ENCODE measurements at places on chromosomes 13 and 19. TPM values are rescaled to one million over a fixed set of nuclear protein-coding genes. Genes with fewer than 3 reads are reported as not detected.

The SRRM5 gene
- 0.37 TPM for total RNA-seq

The GPR4 gene
- total RNA-seq: not detected

The CPAMD8 gene
- total RNA-seq: 0.21 TPM

The IGFL2 gene
- not detected for total RNA-seq

The LGI4 gene
- not detected for total RNA-seq

The SLC25A42 gene
- 15.6 TPM for total RNA-seq

The CDC37 gene
- 309 TPM for total RNA-seq

The CAPS gene
- total RNA-seq: 7.3 TPM

The CCDC97 gene
- total RNA-seq: 42.9 TPM

The CEBPA gene
- not detected for total RNA-seq

The WDR88 gene
- not detected for total RNA-seq

The KLK15 gene
- not detected for total RNA-seq

The KIRREL2 gene
- 1.4 TPM for total RNA-seq

The C13orf42 gene
- not detected for total RNA-seq

The GPR18 gene
- total RNA-seq: 13.1 TPM

The LPAR2 gene
- 39.4 TPM for total RNA-seq

The SLC8A2 gene
- 0.14 TPM for total RNA-seq

The FFAR3 gene
- total RNA-seq: not detected

The PCSK4 gene
- 4.4 TPM for total RNA-seq

The GARIN5A gene
- total RNA-seq: not detected

The NUDT15 gene
- 13.7 TPM for total RNA-seq

The PLK5 gene
- not detected for total RNA-seq

The EBI3 gene
- total RNA-seq: 14.7 TPM

The CDC16 gene
- total RNA-seq: 81.5 TPM

The KLK7 gene
- not detected for total RNA-seq

The PLIN4 gene
- not detected for total RNA-seq

The KCNJ14 gene
- 1.5 TPM for total RNA-seq

The KLK11 gene
- not detected for total RNA-seq

The SPC24 gene
- 85.5 TPM for total RNA-seq

The SULT2B1 gene
- not detected for total RNA-seq

The DDA1 gene
- 47.7 TPM for total RNA-seq

The SLC7A10 gene
- total RNA-seq: not detected

The MAB21L1 gene
- not detected for total RNA-seq

The EFNB2 gene
- not detected for total RNA-seq

The HOMER3 gene
- total RNA-seq: 0.26 TPM

The CPB2 gene
- total RNA-seq: not detected

The CD177 gene
- total RNA-seq: not detected

The CEACAM20 gene
- not detected for total RNA-seq

The CDX2 gene
- total RNA-seq: not detected

The RXFP2 gene
- not detected for total RNA-seq

The ATP7B gene
- 0.38 TPM for total RNA-seq

The ERFL gene
- total RNA-seq: 1.5 TPM

The ZNF610 gene
- total RNA-seq: 2.0 TPM

The LPAR6 gene
- total RNA-seq: 32.0 TPM

The PALM gene
- total RNA-seq: not detected

The CEACAM16 gene
- total RNA-seq: not detected

The ATXN8OS gene
- not detected for total RNA-seq

The SIGLECL1 gene
- total RNA-seq: not detected
